Occipital lobe (tissue), 3 donors: ENCODE measurements at places on chromosomes 11 and 22.

- DNase-seq: no peak
Measured at GRCh38 chr11:34728609-34729008, 107.7 kb downstream of the EHF start.

- no peak for DNase-seq
Measured at GRCh38 chr11:32706985-32707741, 87.3 kb downstream of the CCDC73 start.

DNA sequence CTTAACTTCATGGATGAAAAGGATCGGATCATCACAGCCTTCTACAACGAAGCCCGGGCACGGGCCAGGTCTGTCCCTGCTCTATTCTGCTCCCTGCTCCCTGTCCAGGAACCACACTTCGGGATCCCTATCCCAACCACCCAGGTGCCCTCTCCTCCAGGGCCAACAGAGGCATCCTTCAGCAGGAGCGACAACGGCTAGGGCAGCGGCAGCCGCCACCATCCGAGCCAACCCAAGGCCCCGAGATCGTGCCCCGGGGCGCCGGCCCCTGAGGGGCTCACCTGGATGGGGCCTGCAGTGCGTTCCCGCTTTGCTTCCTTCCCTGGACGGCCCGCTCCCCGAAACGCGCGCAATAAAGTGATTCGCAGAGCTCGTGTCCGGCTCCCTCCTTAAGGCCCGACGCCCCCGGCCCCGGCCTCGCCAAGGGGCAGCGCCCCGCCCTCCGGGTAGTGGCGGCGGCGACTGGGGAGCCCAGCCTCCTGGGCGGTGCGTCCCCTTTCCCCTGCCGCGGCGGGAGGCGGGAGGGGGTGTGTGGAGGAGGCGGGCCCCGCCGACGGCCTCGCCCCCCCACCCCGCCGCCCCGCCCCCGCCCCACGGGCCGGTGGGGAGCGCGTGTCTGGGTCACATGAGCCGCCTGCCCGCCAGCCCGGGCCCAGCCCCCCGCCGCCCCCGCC is at the start of gene VEGFB:
Gene VEGFB, plus strand, starts transcription at position 672 of the 674 bp plus-strand sequence. CDS start 250 bp downstream, outside the sequence.
- no peak for DNase-seq

- no peak for DNase-seq
Measured at GRCh38 chr22:24601217-24602104, 1.5 kb upstream of the GGT1 start.

- no peak for DNase-seq
Measured at GRCh38 chr22:40638261-40638660, 1.7 kb upstream of the MRTFA start.

GRCh38 chr11:10893714-10894151 is 35.9 kb upstream of the ZBED5 start:
- DNase-seq: no peak

DNA sequence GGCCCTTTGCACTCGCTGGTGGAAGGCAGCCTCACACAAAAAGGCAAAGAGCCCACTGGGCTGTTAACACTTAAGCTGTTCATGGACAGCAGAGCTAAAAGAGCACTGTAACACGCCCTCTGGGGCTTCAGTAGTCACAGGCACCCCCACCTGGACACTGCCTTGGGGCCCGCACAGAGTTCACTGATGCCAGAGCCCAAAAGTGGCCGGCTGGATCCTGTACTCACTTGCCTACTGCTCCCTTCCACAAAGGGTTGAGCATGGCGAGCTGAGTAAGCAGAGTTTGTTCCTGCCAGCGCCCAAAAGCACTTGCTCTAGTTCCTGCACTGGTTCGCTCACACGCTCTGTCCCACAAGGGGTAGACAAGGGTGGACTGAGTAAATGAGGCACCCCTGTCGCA is 78.8 kb downstream of the RELT start:
- no peak for DNase-seq

- DNase-seq: no peak
Measured at GRCh38 chr11:106397787-106398501, 320.5 kb downstream of the AASDHPPT start.

GRCh38 chr11:8689726-8690255 is 7.2 kb downstream of the RPL27A start:
- no peak for DNase-seq

GRCh38 chr22:45930324-45930723 is 46.6 kb downstream of the WNT7B start:
- no peak for DNase-seq

GRCh38 chr22:26391623-26392022 is 37.4 kb upstream of the ASPHD2 start:
- no peak for DNase-seq

DNA sequence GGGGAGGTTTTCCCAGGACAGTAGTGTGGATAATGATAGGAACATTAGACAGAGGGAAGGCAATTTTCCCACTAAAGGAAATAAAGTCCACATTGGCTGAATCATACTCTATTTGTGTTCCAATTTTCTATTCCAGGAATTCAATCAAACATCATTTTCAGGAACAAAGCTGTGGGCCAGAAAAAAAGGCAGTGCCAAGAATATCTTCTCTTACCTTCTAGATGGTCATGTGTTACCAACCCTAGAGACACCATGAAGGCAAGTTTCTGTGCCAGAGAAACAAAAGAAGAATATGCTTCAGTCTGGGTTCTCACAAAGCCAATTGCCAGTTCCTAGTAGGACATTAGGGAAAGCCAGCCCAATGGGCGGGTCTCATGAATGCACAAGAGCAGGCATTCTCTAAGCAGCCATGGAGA is 27.5 kb downstream of the LARGE2 start:
- no peak for DNase-seq

GRCh38 chr11:45997599-45997998 is 75.1 kb downstream of the LARGE2 start:
- DNase-seq: no peak

- no peak for DNase-seq
Measured at GRCh38 chr11:1753229-1753928, 3.0 kb upstream of the IFITM10 start.

DNA sequence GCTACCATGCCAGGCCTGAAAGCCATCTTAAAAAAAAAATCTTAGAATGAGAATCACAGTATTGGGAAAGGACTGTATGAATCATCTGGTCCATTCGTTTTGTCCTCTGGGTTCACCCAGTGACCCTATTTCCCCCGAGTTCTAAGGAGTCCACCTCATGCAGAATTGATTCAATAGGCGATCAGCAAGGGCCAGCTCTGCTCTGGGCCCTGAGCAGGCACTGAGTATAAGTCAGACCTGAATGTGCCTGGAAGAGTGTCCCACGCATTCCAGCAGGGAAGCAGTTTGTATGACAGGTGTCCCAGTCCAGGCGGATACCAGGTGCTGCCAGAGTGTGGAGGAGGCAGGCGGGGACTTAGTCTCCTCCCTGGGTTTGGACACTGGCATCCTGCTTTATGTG is 883 bp upstream of the HMOX1 start:
- no peak for DNase-seq

DNA sequence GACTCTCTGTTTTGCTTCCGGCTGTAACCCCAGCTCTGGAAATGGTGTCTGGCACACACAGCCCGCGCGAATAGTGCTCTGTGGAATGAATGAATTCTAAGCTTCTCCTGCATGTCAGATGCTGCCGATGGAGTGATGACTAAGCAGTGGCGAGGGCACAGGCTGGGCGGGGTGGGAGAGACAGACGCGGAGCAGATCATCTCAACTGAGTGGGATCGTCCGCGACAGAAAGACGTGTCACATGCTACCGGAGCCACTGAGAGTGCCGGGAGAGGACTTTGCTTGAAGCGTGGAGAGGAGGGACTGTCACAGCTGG is 334.5 kb downstream of the CTTN start:
- no peak for DNase-seq

DNA sequence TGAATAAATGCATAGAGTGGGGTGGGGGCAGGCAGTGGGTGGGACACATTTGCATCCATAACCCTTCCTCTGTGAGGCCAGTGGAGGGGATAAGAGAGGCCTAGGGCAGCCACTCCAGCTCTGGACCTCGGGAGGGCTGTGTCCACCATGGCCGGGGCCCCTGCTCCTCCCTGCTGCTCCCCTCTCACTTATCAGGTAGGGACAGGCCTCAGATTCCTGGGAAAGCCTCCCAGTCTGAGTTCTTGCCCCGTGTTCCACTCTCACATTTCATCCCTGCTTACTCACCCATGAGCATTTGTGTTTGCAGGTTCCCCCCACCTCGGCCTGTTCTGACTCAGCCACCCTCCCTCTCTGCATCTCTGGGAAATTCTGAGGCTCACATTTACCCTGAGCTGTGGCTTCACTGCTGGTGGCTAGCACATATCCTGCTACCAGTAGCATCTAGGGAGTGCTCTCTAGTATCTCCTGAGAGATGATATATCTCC is 128.7 kb upstream of the TOP3B start:
- no peak for DNase-seq
